ENCODE measurements at places on chromosomes 16 and 17. TPM values are rescaled to one million over a fixed set of nuclear protein-coding genes. Genes with fewer than 3 reads are reported as not detected.

GRCh38 chr17:52024300-52024870, 134.1 kb downstream of the CA10 start:
- no peak for DNase-seq

DPEP3 gene
- 0.12 TPM for total RNA-seq

KRTAP1-5 gene
- total RNA-seq: not detected

DNA sequence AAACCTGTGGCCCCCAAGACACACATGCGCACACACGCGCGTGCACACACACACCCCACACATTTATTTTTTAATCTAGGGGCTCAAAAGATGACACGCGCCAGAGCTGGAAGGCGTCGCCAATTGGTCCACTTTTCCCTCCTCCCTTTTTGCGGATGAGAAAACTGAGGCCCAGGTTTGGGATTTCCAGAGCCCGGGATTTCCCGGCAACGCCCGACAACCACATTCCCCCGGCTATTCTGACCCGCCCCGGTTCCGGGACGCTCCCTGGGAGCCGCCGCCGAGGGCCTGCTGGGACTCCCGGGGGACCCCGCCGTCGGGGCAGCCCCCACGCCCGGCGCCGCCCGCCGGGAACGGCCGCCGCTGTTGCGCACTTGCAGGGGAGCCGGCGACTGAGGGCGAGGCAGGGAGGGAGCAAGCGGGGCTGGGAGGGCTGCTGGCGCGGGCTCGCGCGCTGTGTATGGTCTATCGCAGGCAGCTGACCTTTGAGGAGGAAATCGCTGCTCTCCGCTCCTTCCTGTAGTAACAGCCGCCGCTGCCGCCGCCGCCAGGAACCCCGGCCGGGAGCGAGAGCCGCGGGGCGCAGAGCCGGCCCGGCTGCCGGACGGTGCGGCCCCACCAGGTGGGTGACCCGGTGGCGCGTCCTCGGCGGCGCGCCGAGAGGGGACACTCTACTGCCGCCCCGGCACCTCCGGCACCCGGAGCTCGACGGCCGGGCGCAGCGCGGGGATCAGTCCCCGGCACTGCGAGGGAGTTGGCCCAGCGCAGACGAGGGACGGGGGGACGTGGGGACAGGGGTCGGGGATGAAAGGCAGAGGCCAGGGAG, at the start of gene STAT5A:
STAT5A (plus strand) TSS at position 522 of the 826 bp plus-strand sequence. CDS start 914 bp downstream, outside the sequence.
- DNase-seq: peak; percentile 90

DNAI2 gene
- total RNA-seq: not detected

DNA sequence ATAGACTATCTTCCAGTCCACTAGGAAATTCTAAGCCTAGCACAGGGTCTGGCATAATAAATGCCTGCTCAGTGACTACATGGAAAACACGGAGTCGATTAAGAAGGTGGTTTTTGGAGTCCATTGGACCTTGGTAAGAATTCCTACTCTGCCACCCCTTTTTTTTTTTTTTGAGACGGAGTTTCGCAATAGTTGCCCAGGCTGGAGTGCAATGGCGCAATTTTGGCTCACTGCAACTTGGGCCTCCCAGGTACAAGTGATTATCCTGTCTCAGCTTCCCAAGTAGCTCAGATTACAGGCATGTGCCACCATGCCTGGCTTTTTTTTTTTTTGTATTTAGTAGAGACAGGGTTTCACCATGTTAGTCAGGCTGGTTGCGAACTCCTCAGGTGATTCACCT, 123.2 kb downstream of the HS3ST2 start:
- DNase-seq: no peak

DNA sequence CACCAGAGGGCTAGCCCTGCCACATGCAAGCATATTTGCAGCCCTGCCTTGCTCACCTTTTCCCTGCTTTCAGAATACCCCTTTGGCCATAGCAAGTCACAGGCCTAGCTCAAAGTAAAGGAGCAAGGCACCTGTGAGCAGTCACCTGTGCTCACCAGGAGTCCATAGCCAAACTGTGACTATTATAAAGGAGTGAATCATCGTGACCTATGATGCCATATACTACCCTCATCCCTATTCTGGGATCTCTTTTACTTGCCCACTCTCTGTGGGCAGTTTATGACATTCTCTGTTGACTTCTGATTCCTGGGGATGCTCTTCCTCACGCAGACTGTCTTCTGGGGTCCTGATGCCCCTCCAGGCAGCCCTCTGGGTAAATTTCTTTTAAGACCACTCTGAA, 200.5 kb upstream of the NLRP1 start:
- no peak for DNase-seq

TERB1 gene
- not detected for total RNA-seq

NGFR gene
- 6.0 TPM for total RNA-seq

DNA sequence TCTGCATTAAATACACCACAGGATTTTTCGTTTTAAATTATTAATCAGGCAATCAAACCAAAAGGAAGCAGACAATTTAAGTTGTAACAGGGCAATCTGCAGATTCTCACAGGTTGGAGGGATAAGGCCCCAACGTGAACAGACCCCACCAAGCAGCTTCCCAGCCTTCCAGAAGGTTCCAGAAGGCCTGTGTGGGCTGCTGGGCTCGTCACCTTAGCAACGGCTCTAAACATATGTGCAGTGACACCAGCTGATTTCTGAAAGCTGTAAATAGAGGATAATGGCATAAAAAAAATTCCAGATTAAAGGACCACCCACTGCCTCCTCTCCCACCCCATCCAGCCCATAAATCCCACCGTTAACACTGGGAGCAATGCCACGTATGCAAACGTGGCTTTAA, 123.8 kb downstream of the ZNF778 start:
- DNase-seq: no peak

CNTNAP1 gene
- total RNA-seq: 3.1 TPM

Data from pancreas (tissue), 10 donors.